AG09319 (cell line): ENCODE measurements at places on chromosomes 5 and 9.

DNA sequence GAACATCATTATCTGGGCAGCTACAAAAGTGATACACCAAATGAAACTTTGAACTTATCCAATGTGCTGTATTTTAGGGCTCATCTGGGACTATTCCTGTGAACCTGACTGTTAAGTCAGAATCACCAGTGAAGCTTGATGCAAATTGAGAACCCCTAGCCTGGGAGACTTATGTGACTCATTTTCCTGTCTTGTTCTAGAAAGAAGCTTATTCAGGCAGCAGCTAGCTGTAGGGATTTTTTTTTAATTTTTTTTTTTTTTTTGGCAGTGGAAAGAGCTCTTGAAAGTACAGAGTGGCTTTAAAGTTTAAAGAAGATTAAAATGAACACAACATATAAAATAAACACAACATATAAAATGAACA is 81.1 kb upstream of the TNFAIP8 start:
- no peak for DNase-seq

GRCh38 chr5:33433303-33434240 is 7.2 kb upstream of the TARS1 start:
- no peak for DNase-seq

DNA sequence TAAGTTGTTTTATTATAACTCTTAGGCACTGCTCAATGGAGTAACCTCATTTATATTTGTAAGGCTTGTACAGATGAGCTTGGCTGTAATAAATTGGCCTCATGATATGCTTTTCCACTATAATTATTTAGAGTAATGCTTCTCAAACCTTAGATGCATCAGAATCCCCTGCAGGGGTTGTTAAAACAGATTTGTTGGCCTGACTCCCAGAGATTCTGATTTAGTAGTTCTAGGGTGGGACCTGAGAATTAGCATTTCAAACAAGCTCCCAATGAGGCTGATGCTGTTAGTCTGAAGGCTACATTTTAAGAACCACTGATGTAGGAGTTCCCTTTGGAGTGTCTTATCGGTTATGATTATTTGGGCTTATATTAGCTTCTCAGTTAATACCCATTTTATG is 38.2 kb upstream of the ARSB start:
- DNase-seq = no peak

GRCh38 chr5:66880401-66880800 is 284.2 kb downstream of the MAST4 start:
- DNase-seq = no peak

DNA sequence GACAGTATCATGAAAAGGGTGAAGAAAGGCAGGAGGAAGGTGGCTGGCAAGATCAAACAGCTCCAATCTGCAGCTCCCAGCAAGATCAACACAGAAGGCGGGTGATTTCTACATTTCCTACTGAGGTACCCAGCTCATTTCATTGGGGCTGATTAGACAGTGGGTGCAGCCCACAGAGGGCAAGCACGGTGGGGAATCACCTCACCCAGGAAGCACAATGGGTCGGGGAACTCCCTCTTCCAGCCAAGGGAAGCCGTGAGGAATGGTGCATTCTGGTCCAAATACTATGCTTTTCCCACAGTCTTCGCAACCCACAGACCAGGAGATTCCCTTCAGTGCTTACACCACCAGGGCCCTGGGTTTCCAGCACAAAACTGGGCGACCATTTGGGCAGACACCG is 66.8 kb downstream of the CAMSAP1 start:
- DNase-seq = no peak
